Fibroblast of pulmonary artery (primary cell): ENCODE measurements at places on chromosomes 16 and 17.

- no peak for DNase-seq
Measured at GRCh38 chr16:53040788-53041187, 11.9 kb downstream of the CHD9NB start.

GRCh38 chr17:36752096-36752888 lies 150.9 kb downstream of the MRM1 start:
- no peak for DNase-seq

GRCh38 chr17:63358956-63359355 lies 87.2 kb downstream of the CYB561 start:
- no peak for DNase-seq

DNA sequence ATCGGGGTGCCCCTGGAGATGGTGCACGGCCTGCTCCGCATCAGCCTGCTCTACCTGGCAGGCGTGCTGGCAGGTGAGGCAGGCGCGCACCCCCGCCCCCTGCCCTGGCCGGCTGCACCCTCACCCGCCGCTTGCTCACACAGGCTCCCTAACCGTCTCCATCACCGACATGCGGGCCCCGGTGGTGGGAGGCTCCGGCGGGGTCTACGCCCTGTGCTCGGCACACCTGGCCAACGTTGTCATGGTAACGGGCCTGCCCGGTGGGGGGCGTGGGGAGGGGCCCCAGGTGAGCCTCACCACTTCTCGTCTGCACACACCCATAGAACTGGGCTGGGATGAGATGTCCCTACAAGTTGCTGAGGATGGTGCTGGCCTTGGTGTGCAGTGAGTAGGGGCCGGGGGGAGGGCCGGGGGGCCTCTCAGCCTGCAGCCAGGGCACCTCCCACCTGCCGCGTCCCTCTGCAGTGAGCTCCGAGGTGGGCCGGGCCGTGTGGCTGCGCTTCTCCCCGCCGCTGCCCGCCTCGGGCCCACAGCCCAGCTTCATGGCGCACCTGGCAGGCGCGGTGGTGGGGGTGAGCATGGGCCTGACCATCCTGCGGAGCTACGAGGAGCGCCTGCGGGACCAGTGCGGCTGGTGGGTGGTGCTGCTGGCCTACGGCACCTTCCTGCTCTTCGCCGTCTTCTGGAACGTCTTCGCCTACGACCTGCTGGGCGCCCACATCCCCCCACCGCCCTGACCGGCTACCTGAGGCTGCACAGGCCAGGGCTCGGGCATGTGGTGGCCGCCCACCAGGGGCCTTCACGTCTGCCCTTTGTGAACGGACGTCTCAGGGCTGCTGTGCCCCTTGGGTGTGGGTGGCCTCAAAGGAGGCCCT lies 2.1 kb downstream of the RHBDL1 start:
- no peak for DNase-seq

- DNase-seq: no peak
Measured at GRCh38 chr17:53475002-53475401, 347.7 kb upstream of the KIF2B start.

GRCh38 chr17:59874376-59874775 lies 18.4 kb downstream of the TUBD1 start:
- DNase-seq: no peak

- DNase-seq: no peak
Measured at GRCh38 chr17:31272236-31272635, 24.8 kb downstream of the OMG start.

DNA sequence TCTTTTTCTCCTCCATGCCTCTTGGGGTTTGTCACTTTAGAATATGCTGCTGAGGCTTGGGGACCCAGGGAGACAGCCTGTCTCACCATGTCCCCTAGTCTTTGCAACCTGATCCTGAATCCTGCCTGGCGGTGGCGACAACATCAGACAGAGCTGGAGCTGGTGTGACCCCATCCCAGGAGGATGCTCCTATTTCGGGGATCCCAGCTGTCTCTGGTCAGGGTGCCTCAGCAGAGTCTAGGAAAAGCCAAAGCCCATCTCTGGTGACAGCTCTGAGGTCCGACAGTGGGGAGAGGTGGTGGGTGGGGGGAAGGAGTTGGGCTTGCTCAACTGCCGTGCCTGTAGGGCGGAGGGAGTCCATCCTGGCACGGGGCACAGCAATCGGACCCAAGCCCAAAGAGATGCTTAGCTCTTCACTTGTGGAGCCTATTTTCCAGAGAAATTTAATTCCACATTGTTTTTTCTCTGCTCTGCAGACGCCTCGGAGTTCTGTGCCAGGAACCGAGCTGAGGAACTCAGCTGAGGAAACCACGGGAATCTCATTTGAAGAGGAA lies 10.3 kb upstream of the TNS4 start:
- DNase-seq: no peak

DNA sequence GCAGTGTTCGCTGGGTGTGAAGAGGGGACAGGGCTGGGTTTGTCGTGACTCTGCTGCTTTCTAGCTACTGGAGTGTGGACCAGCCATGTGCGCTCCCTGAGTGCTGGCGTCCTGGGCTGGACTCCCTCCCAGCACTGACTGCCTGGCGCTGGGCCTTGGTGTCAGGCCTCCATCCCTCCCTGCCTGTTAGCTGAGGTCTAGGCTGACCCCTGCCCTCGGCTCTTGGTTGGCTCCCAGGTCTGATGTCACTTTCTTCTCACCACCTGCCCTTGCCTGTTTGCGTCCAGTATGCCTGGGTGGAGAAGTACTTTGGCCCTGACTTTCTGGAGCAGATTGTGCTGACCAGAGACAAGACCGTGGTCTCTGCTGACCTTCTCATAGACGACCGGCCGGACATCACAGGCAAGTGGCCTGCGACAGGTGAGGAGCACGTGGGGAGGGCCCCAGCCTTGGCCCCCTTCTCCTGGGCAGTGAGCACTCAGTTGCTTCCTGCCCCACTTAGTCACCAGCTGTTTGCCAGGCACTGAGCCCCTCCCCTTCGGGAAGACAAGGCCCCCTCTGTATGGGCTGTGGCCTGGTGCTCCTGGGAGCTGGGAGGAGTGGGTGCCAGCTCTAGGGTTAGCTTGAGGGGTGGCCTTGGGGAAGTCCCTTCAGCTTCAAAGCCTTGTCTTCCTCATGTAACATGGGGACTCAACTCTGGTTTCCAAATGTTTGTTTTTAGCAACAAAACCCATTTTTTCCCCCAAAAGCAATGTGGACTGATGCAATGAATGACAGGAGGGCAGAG lies 41.5 kb downstream of the NT5M start:
- no peak for DNase-seq

DNA sequence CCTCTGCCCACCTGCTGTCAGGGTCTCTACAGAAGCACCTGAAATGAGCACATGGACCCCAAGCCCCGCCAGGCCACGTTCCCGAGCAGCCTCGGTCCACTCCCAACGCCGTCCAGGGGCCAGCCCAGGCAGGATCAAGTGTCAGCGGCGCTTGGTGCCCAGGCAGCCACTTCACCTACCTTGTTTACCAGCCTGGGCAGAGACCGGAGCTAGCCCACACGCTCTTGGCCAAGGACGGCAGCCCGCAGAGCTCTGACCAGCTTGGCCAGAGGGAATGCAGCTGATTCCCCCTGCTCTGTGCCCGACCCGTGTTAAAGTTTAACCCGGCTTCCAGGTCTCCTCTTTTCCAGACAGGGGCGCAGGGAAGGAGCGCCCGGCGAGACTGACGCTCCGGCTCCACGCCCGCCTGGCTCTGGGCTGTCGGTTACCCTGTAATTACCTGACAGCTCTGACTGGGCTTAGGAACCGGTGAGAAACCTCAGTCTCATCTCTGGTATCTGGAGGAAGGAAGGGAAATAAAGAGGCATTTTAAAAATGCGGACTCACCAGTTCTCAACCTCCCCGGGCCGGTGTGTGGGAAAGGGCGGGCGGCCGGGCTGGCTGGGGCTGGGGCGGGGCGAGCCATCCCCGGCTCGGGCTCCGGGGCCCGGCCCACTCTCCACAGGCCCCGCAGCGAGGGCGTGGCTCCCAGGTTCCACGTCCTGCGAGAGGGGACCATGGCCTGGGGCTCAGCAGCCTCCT lies 4.6 kb downstream of the KIFC3 start:
- no peak for DNase-seq

DNA sequence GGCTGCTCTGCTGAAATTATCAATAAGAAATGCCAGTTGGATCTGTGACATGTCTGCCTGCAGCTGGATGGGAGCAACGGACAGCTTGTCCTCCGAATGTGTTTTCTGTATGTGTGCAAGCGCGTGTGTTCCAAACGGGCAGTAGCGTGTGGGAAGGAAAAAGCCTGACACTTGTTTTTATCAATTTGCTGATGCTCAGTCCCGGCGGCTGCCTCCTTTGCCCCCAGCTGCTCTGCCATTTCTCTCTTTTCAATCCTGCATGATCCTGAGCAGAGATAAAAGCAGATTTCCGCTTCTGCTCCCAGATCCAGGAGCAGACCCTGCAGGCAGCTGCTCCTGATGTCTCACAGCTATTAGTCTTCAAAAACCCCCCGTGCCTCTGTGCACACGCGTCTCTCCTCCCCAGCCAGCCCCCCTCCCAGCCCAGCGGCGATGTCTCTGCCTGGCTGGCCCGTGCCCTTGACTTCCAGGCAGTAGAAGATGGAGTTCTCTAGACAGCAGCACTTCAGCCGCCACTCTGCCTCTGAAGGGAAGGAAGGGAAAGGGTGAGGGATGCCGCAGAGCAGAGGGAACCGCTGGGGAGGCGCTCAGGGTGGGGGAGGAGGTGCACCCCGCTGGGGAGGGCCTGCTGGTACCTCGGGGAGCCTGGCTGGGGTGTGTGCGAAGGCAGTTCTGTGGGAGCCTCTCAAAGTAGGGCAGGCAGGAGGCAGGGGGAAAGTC lies 4.1 kb downstream of the PRCD start:
- DNase-seq: no peak

DNA sequence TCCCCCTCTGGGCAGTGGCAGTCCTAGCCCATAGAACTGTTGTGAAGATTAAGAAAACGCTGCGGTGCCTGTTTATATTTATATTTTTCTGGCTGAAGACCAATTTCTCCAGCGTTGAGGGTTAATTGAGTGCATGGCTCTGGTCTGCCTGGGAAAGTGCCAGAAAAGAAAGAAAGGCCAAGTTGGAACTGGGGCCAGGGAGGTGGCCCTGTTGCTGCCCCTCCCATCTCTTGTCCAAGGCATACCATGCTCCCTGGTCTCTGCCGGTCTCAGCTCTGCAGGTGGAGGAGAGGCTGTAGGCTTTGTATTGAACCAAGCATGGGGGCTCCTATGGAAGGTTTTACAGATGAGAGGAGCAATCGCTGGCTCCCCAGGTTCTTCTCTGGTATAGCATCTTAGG lies 124.7 kb downstream of the MGAT5B start:
- no peak for DNase-seq

GRCh38 chr16:68328151-68328859 lies 17.5 kb downstream of the PRMT7 start:
- peak; percentile 88 for DNase-seq

DNA sequence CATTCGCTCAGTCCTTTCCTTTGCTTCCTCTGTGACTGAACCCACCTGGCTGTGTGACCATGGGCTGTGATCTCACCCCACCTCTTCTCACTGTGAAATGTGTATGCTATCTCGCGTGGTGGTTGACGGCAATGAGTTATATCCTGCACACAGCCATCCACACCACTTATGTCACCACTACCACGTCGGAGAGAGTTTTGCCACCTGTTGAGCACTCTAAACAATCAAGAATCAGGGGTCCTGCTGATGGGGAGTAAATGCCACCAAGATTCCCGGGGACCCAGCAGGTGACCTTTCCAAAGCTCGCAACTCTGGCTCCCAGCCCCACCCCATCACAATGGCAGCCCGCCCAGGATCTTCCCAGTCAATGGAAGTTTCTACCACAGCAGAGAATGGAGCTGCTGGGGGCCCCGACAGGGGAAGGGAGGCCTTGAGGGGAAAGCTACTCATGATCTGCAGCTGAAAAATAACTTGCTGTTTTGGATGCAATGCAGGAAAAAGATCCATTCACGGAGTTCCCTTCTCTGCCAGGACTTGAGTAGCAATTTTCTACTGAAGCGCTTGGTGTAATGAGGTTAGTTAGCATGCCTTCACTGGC lies 26.2 kb upstream of the RCVRN start:
- no peak for DNase-seq

DNA sequence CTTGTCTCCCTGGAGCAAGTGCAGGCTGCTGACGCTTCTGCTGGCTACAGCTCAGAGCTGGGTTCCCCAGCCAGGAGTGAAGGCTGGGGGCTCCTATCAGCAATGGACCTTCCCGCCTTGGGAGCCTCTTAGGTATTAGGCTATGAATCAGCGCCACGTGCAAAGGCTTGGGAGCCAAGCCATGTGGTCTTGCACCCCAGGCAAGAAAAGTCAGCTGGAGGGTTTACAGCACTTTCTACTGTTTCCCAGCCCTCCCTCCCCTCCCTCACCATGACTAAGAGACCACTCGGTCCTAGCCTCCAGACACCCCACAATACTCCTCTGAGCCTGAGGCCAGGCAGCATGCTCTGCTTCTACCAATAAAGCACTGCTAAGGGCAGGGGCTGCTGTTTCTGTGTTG lies 12.3 kb downstream of the EPX start:
- no peak for DNase-seq

GRCh38 chr16:31460582-31461002 lies 1.3 kb downstream of the ARMC5 start:
- DNase-seq: peak; percentile 77

GRCh38 chr16:83682868-83683235 lies 124.9 kb upstream of the HSBP1 start:
- DNase-seq: no peak

DNA sequence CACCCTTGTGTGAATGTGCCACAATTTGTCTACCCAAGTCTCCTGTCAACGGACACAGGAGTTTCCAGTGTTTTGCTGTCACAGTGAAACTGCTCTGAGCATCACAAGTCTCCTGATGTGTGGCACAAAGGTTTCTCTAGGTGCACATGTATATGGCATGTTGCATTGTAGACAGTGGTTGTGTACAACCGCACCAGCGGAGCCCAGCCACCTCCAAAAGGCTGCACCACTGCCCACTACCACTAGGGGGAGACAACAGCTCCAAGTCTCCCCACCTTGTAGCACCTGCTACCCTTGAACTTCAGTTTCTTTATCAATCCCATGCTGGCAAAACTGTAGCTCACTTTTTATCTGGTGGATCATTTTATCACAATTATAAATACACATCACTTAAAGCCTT lies 95.5 kb upstream of the ZNF469 start:
- peak; percentile 60 for DNase-seq

- no peak for DNase-seq
Measured at GRCh38 chr16:52578829-52579498, 32.0 kb upstream of the TOX3 start.

DNA sequence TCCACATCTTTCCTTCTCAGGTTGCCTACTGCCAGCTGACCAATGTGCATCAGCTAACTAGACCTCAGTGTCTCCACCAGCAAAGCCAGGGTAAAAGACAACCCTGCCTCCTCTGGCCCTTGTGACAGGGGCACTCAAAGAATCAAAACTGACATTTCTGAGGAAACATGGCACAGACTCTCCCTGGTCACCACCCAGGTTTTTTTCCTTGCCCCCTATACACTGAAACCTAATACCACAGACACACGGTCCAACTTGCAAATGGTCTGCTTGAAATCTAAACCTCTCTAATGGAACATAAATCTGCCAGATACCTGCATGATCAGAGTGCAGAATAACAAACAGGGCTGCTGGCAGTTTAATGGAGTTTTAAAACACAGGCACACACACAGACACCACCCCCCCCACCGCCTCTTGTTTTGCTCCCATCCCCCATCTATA lies 19.5 kb upstream of the CORO6 start:
- DNase-seq: no peak

- no peak for DNase-seq
Measured at GRCh38 chr17:58351182-58351581, 819 bp downstream of the SUPT4H1 start.
